ENCODE measurements at places on chromosomes 2 and 18.

DNA sequence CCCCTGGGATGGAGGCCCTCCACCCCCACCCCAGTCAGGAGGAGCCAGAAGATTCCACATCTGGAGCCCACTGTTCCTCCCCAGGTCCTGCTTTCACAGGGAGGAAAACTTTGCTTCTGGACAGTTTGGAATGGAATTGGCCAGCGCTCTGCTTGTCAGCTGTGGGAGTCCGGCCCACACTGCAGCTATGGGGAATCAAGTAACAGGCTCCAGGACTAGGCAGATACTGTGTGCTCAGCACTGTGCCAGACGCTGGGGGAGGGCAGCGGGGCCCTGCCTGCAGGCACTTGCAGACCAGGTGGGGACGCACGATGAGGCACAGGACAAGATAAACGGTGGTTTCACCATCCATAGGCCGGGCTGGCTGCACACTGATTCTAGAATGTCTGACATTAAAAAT, 114.0 kb downstream of the STPG4 start:
- DNase-seq: no peak

- no peak for DNase-seq
Observed at GRCh38 chr2:137865954-137866540, 98.2 kb upstream of the HNMT start.

DNA sequence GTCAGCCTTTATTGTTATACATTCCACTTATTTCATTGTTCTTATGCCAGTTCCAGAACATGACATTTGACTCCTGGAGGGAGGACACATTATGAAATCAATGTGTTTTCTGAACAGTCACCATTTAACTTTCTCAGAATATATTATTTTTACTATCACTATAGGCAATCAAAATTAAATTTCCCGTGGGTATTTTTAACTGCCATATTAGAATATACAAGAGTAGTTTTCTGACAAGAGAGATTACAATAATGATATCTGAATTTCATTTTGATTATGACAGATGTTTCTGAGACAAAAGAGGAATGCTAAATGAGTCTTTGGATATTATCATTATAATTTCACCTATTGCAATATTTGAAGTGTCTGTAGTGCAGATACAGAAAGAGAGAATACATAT, 64.4 kb upstream of the FSIP2 start:
- DNase-seq: no peak

DNA sequence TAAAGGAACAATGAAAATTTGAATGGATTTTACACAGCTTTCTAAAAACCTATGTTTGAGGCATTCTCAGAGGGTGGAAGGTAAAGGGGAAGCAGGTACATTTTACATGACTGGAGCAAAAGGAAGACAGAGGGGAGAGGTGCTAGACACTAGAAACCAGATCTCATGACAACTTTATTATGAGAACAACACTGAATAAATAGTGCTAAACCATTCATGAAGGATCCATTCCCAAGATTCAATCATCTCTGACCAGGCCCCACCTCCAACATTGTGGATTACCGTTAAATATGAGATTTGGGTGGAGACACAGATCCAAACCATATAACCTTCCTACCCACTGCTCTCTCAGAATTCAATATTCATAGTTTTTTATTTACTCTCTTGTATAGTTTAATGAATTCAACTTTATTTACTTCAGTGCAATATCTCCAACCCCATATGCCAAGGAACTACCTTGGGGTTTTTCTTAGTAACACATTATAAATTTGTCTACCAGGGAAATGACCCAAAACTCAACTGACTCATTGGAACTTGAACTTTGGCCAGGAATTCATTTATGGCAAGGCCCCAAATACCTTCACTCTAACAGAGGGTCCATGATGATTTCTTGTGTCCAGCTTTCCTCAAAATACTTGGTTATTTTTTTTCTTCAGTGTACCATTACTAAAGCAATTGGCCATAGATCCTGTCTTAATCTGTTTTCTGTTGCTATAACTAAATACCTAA, 317.8 kb downstream of the GULP1 start:
- no peak for DNase-seq

GRCh38 chr18:75418293-75419005, 9.1 kb downstream of the SMIM21 start:
- DNase-seq: no peak

GRCh38 chr2:27762951-27763906, 8.3 kb upstream of the MRPL33 start:
- DNase-seq: no peak

DNA sequence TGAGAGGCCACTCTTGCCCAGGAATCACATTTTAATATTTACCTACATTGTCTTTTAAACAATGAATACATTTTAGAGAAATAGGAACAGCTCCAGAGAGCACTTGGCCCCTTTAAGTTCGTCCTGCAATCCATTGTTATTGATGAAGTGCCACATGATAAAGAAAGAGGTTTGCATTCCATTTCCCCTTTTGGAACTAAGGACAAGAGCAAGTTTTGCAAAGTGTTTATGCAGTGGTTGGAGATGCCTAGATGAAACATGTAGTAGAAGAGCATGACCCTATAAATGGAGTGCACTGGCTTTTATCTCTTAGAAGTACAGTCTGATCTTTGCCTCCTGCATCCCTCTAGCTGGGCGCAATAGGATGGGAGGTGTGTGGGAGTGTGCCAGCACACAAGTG, 118.7 kb upstream of the CNTNAP5 start:
- no peak for DNase-seq

Measured in hypothalamus (tissue), 51 donors.